CD4-positive, alpha-beta T cell treated with Interleukin-21 for 1 hour (primary cell): ENCODE measurements at places on chromosomes 16 and 17.
A peak's percentile ranks its signal among the peaks of the same experiment; 100 is the strongest.

DNA sequence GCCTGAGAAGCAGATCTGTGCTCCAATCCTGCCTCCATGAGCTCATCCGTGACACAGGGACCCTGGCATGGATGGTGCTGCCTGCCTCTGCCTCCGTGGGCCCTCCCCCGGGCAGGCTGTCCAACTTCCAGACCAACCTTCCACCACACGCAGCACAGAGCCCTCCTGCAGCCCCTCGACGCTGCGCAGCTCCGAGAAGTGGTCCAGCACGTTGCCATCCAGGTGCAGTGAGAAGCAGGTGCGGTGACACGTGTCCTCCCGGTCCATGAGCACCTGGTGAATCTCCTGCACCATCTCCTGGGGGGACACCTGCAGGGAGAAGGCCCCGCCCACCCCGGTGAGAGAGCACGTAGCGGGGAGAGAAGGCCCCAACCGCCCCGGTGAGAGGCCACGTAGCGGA, 8.4 kb downstream of the CLUH start:
- DNase-seq, result no peak

GRCh38 chr17:79294459-79295071, 219.9 kb downstream of the ENGASE start:
- DNase-seq, result peak; percentile 13

GRCh38 chr16:48157794-48158193, 2.0 kb upstream of the ABCC12 start:
- DNase-seq, result no peak

DNA sequence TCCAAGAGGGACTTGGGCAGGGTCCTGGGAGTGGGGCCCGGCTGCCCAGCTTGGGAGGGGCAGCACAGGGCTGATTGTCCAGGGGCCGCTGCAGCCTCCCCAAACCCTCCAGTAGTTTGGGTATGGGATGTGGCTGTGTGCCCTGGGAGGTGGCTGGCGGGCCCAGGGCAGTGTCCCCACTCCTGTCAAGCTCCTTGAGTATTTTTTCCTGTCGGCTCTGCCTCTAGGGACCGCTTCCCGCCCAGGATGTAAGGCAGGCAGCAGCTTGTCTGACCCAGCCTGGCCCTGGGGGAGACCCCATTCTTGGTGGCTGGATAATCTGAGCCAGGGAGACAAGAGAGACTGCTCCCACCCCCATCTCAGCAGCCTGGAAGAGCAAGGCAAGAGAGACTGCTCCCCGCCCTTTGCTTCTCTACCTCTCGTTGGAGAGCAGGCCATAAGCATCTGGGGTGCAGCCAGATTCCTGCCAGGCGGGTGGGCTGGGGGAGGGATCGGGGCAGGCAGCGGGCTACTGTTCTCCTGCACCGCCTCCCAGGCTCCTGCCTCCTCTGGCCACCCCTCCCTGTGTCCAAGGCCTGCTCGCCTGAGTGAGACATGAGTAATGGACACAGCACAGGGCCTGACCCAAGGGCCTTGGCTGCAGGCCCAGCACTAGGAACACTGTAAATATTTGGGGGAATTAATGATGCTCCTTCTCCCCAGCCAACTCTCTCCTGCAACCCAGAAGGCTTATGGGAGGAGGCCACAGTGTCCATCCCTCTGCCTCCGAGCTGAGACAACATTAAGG, 18.4 kb upstream of the ITGA3 start:
- no peak for DNase-seq

DNA sequence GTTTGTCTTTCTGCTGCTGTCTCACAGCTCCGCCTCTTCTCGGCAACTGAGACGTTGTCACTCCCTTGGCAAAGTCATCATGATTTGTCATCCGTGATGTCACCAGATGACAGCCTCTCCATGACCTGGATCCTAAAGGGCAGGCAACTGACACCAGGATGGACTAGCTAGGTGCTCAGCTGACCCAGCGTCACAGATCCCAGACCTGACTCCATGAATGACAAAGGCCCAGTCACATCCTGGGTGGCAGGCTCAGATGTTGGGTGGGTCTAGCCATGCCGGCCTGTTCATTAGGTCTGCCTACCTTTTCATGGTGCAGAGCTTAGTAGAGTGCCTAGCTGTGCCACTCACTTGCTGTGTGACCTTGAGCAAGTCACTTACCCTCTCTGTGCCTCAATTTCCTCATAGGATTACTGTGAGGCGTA, 3.8 kb upstream of the TMEM238L start:
- DNase-seq, result no peak

- no peak for DNase-seq
Measured at GRCh38 chr17:1362964-1363363, 37.1 kb downstream of the YWHAE start.

GRCh38 chr16:10923146-10923649, 19.1 kb downstream of the DEXI start:
- DNase-seq, result no peak

GRCh38 chr17:58032691-58033415, 25.8 kb upstream of the SRSF1 start:
- DNase-seq, result no peak

DNA sequence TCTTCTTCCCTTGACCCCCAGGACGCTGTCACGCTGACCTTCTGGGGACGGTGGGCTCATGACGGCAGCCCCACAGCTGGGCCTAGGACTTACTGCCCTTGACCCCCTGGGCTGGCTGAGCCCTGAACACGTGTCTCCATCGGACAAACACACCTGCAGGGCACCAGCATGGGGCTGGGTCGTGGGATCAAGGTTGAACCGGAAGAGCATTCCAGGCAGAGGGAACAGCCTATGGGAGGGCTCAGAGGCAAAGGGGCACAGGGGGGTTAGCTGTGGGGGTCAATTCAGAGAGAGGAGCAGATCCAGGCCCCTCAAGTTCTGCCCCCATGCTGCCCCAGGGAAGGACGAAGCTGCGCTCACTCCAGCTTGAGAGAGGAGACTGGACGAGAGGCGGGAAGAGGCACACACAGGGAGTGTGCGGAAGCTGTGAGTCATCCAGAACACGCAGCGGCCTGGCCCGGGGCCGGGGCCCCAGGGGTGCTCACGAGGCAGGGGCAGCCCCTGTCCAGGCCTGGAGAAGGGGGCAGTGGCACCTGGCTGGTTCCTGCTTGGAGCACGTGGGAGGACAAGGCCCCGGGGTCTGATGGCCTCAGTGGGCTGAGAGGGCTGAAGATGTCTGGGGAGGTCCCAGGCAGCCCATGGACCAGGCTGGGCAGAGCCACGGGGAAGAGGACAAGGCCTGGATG, 9.9 kb downstream of the SSTR5 start:
- DNase-seq, result no peak

DNA sequence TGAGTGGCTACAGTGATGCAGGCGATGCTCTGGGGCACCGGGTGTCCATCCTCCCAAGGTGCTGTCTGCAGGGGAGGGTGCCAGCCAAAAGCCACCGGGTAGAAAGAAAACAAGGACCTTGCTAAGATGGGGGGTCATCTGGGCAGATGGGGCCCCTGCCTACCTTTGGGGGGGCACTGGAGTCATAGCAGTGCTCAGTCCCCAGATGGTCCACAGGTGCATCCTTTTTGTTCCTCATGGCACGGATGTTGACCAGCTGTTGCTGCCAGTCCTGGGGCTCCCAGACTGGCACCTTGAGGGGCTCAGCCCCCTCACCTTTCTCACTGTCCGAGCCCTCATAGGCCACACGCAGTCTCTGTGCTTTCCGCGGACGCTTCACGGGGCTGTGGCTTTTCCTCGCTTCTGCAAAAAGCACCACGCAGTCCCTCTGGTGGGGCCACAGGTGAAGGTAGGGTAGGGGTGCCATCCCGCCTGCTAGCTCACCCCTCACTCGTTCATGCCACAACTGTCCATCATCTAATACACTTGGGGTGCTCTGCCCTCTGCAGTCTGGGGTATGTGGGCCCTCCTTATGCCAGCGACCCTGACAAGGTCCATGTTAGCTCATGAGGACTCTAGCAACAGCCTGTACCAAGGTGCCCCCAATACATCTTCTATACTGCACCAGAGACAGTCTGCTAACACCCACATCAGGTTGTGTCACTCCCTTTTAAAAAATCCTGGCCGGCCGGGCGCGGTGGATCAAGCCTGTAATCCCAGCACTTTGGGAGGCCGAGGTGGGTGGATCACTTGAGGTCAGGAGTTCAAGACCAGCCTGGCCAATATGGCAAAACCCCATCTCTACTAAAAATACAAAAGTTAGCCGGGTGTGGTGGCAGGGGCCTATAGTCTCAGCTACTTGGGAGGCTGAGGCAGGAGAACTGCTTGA, 1.4 kb downstream of the NTHL1 start:
- no peak for DNase-seq

DNA sequence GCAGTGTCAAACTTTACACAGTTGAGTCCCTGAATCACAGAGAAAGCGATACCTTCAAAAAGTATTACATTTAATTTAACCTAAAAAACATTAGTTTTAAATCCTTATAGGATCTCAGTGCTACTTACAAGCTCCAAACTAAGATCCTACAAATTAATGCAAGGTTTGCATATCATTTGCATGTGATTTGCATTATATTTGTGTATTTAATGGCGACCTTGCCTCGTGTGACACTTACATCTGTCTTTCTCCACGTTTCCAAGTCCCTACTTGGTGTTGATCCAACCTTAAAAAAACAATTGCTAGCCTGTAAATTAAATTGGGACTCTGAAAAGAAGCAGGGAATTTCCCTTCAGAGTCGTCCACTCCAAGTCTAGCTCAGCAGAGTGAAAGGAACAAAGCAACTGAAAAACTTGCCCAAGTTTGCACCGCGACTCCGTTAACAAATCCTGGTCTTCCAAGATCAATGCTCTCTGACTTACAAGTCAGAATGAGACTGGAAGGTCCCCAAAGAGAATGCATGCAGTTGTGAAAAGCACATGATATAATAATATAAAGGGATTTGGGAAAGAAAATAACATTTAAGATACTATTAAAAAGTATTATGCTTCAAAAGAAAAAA, 739 bp upstream of the FAM117A start:
- no peak for DNase-seq

- DNase-seq, result no peak
Measured at GRCh38 chr17:34024386-34024785, 230.7 kb upstream of the CCL2 start.

DNA sequence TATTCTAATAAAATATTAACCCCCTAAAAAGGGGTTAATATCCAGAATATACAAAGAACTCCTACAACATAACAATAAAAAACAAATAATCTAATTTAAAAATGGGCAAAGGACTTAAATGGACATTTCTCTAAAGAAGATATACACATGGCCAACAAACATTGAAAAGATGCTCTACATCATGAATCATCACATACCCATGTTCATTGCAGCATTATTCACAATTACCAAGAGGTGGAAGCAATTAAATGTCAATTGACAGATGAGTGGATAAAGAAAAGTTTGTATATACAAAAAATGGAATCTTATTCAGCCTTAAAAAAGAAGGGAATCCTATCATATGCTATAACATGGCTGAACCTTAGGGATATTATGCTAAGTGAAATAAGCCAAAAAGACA, 36.8 kb downstream of the CPD start:
- no peak for DNase-seq

DNA sequence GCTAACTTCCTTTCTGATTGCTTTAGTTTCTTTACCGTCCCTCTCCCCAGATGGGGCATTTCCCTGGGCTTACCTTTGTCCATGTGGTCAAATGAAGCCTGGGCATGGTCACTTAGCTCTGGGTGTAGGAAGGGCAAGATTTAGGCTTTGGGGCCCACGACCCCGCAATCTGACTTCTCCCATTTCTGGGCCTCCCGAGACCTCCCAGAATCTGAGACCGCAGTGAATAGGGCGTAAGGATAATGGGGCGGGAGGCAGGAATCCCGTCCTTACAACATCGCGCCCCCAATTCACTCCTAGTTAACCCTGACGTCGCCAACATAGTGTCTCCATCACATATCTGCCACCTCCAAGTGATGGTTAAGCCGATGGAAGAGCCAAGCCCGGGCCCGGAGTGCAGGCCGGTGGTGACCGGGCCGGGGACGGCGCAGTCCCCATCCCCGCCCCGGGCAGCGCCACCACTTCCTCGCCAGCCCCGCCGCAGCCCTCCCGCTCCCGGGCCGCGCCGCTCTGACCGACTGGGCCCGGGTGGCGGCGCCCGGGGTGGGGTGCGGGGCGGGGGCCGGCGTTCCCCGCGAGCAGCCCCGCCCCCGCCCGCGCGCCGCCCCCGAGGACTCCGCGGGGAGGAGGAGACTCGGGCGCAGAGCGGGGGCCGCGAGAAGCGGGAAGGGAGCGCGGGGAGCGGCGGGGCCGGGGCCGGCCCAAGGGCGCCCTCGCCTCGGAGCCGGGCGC, at the start of gene RHBDL3:
Gene RHBDL3 (plus strand): TSS at position 641 of the 732 bp plus-strand sequence. CDS start 358 bp downstream, outside the sequence.
- DNase-seq, result peak; percentile 18
